ENCODE measurements at places on chromosomes 13 and 19.
A peak's percentile ranks its signal among the peaks of the same experiment; 100 is the strongest.

- no peak for DNase-seq
These were observed 54.1 kb upstream of the PDCD5 start for GRCh38 chr19:32526895-32527294.

- no peak for DNase-seq
These were observed 221.1 kb downstream of the ITGBL1 start for GRCh38 chr13:101673360-101674105.

DNA sequence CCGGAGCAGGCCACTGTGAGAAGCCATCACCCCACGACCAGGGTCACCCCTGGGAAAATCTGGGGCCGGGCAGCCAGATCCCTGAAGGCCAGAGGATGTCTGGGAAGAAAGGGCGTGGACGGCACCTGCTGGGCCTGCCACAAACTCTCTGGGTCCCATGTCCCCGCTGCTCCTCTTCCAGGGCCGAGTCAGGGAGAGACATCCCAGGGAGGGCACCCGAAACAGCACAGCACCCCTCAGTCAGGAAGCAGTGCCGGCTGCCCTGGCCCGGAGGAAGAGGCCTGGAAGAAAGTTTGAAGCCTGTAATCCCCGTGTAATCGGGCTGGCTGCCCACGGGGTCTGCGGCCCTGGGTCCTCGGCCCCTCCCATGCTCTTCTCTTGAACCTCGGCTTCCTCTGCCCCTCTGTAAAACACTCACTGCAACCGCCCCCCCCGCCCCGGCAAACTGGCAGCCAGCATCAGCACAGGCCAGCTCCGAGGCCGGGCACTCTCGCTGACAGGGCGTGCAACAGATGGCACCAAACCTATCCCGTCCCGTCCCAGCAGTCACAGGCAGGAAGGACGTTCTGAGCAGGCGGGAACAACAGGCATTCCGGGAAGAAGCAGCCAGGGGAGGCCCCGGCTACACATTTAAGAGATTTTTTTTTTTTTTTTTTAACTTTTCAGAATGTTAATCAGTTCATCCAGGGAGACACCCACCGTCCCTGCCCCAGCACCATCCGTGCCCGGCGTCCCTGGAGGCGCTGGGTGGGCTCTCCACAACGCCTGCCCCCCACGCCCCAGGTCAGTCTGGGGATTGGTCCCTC lies 1.5 kb downstream of the SBNO2 start:
- DNase-seq: no peak

DNA sequence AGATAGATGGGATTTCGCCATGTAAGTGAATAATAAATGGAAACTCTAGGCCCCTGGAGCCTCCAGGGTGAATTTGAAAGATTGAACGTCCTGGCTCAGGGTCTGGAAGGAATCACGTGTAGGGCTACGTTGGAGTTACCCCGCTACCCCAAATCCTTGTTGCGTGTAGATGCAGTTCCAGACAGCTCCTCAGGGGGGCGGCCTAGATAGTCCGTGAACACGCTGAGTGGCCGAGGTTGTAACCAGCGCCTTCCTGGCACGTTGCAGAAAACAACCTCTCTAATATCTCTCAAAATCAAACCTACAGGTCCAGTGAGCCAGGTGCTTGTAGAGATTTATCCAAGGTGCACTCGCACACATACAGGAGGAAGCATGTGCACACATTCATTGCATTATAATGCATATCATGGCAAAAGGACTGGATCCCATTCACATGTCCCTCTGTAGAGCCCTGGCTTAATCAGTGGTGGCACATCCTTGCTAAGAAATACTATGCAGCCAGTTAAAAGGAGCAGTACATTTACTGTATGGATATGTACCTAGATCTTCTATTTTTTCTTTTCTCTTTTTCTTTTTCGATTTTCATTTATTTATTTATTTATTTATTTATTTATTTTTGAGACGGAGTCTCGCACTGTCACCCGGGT lies 2.5 kb upstream of the KEAP1 start:
- peak; percentile 77 for DNase-seq

- no peak for DNase-seq
These were observed 241.4 kb downstream of the LACC1 start for GRCh38 chr13:44120849-44121755.

- no peak for DNase-seq
These were observed 102.1 kb downstream of the IRS2 start for GRCh38 chr13:109684084-109684823.

- peak; percentile 22 for DNase-seq
These were observed 18.4 kb upstream of the ITM2B start for GRCh38 chr13:48214519-48215121.

DNA sequence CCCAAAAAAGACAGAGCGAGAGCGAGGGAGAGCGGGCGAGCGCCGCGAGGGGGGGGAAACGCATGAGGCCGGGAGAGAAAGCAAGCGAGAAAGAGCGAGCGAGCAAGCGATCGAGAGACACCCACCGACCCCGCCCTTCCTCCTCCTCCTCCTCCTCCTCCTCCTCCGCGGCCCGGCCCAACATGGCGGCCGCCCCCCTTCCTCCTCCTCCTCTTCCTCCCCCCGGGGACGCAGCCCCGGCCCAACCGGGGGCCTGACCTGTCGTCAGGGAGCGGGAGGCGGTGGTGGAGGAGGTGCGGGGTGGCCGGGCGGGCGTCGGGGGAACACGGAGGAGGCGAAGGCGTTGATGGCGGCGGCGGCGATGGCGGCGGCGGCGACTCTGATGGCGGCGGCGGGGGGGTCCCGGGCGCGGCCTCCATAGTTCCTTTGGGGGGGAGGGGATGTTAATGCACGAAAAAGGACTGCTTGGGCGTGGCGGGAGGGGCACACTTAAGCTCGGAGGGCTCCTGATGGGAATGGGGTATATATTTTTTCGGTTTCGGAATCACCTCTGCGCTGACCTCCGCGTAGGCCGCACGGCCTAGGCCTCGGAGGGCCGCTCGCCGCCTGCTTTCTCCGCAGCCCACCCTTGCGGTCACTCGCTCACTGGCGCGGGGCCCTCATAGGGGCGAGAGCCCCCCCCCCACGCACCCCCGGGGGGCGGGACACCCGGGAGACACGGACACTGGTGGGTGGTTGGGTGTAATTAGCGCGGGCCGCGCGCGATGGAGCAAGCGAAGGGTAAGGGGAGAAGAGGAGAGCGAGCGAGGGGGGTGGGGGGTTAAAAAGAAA lies 1.2 kb downstream of the ZC3H4 start:
- peak; percentile 90 for DNase-seq

DNA sequence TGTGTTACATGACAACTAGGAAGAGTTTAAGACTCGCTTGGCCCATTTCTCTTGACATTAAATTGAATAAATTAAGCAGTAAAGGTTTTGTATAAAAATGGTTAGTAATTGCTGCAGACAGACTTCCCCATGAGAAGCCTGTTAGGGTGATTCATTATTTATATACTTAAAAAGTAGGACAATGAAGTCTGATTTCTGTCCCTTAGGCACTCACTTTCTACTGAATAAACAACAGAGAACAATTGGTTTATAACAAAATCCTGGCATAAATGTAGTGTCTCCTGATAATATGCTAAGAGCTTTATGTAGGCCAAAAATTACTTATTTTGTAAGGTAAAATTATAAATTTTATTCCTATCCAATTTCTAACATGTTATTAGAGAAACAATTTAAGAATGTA lies 2138.5 kb upstream of the PCDH20 start:
- no peak for DNase-seq

DNA sequence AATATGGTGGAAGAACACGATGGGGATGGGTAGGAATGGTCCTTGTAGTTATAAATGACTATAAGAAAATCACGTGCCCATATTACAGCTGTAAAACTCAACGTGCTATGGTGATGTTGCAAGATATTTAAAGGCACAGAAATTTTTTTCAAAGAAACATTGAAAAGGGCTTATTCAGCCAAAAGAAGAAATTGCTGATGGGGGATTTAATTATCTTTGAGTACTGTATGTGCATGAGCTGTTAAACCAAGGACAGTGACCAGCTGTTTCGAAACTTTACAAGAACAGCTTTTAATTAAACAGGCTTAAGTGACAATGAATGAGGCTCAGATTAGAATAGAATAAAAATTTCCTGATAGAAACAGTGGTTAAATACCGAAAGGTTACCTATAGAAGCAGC lies 339.0 kb downstream of the HS6ST3 start:
- DNase-seq: no peak

DNA sequence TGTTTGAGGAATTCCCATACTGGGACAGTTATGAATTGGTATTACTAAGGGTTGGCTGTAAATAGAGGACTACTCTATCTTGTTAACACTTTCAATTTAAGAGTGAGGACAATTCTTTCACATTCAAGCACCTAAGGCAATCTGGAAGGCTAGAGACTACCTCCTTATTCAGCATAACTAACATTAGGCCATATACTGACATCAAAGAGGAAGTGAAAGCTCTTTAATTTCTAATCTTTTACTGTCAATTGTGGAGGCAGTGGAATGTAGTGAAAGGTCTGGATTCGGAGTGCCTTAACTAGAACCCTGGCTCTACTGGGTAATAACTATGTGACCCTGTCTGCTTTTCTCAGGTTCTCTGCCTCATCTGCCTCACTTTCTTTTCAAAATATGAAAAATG lies 134.0 kb downstream of the UFM1 start:
- no peak for DNase-seq

- no peak for DNase-seq
These were observed 161.6 kb downstream of the RNF17 start for GRCh38 chr13:24925318-24926231.

DNA sequence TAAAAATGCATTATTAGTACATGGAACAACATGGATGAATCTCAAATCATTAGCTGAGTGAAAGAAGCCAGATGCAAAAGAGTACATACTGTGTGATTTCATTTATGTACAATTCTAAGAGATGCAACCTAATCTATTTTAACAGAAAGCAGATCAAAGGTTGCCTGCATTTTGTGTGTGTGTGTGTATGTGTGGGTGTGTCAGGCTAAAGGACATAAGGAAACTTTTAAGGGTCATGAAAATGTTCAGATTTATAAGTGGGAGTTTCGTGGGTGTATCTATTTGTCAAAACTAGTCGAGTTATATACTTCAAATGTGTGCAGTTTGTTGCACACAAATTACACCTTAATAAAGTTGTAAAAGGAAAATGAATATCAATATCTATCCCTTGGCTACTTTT lies 17.9 kb upstream of the NEK3 start:
- no peak for DNase-seq

GRCh38 chr13:110276553-110276950 lies 30.4 kb downstream of the COL4A1 start:
- DNase-seq: no peak

DNA sequence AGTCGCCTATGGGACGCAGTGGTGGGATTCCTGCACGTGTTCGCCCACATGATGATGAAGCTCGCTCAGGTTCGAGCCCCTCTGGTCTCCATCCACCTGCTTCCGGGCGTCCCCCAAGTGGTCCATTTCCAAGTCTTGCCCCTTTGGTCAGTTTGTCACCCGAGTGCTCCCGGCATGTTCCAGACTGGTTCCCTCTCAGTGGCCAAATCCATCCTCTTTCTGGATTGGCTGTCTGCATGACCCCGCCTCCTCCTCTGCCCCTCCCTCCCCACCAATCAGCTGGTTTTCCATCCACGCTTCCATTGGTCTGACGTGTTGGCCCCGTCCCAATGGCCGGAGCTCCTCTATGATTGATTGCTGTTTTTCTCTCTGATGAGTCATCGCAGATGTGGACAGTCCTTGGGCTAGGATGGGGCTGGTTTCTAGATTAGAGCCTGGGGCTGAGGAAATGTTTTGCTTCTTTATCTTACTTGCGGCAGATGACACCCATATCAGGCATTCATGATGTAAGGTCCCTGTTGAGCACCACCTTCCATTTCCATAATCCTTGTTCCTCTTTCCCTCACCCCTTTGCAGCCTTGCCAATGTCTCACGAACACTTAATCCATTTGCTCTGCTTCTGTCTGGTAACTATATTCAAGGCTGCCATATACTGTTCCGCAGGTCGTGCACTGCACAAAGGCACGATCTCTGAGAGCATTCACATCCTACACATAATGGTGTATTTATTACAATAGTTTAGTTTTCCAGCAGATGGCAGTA lies 73.8 kb downstream of the MAP4K1 start:
- DNase-seq: peak; percentile 63

DNA sequence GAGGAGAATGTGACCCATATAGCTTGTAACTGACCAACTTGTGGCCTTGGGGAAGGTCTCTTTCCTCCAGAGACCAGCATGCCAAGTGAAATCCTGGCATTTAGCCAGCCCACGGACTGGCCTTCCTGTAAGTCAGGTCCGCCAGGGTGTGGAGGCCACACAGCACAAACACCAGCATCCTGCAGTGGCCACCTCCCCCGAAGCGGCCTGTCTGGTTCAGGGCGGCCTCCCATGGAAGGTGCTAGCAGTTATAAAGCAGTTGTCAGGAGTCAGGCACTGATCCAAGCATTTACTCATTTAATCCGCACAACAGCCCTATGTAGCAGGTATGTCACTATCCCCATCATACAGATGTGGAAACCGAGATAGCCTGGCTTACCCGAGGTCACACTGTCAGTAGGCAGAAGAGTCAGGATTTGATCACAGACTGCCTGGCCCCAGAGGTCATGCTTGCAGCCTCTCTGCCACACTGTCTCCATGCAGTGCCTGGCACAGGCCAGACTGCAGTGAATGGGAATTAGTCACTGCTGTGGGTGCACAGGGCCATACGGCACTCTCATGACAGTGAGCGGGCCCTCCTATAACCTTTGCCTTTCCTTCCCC lies 36.7 kb downstream of the CAPN12 start:
- no peak for DNase-seq

DNA sequence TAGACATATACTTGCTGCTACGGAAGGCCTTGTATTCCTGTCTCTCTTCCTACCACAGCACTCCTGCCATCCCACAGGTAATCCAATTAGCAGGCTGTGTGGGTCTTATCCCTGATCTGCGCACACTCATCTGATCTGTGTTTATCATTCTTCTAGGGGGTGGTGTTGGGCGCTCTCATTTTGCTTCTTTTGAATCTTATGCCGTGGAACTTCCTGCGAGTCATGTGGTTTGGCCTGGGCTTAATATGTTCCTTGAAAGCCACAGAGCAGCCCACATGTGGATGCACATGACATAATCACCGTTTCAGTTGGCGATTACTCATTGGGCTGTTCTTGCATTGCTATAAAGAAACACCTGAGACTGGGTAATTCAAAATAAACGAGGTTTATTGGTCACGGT lies 7.5 kb downstream of the RASA3 start:
- DNase-seq: peak; percentile 64

- DNase-seq: no peak
These were observed 31.4 kb downstream of the LHFPL6 start for GRCh38 chr13:39571502-39572092.

- no peak for DNase-seq
These were observed 1120.4 kb upstream of the PCDH9 start for GRCh38 chr13:68350554-68350953.
